AG08395 (cell line): ENCODE measurements at places on chromosomes 13 and 19.

- DNase-seq, result no peak
These were observed 84.7 kb downstream of the DLEU7 start for GRCh38 chr13:50758796-50759195.

DNA sequence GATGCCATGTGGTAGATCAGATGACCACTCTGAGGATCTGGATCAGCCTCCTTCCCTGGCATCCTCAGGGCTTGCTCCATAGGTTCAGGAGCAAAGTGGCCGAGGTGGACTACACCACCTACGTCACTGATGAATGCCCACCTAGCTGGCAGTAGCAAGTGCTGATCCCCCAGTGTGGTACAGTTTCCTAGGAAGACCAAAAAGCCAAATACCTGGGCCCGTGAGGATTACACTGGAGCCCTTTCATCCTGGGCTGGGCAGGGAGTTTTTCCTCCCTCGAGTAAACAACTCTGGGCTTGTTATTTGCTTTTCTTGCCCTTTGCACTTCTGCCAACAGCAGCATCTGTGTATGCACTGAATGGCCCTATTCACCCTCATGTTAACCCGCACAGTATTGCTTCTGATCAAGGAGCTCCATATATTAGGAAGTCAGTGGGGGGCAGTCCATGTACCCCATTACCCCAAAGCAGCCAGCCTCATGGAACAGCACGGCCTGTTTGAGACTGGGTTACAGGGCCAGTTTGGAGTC, 3.3 kb upstream of the MYADM start:
- DNase-seq, result no peak

- DNase-seq, result no peak
These were observed 6.1 kb downstream of the SMG9 start for GRCh38 chr19:43748685-43749084.

DNA sequence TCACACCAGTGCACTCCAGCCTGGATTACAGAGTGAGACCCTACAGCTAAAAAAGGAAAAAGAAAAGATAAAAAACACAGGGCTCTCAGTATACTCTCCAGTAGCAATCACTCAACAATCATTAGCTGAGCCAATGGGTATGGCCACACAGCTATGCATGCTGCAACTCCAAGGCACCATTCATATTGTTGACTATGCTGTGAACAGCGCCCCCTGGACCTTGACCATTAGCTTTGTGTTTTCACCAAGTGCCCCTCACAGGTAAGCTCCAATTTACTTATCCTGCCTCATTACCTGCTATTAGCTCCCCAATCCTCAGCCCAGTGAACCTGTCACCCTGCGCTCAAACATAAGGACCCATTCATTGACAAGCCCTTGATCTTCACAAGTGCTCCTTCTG, 35.8 kb downstream of the ZIC5 start:
- DNase-seq, result no peak

DNA sequence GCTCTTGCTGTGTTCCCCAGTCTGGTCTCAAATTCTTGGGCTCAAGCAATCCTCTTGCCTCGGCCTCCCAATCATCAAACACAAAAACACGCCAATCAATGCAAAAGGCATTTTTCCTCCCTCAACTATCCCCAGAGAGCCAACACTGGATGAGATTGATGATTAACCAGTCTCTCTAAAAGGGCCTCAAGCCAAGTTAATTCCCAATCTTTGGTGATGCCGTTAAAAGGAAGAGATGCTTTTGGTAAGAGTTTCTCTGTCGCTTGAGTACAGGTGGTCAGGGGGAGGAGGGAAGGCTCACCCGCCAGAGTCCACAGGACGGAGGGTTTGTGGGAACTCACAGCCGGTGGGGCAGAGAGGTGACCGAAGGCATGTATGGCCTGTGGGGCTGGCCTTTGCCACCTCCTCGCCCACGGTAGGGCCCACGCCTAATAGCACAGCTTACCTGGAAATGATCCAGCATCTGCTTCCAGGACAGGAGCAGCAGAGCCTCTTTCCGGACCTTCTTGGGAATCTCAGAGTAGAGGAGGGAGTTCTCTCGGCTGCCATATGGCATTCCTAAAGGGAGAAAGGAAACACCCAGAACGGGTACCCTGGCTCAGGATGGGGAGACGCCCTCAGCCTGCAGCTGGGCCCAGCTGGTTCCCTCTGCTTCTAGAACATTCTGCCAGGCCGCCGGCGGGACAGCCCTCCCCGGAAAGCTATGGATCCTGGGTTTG, 18.1 kb downstream of the DPP9 start:
- DNase-seq, result no peak

DNA sequence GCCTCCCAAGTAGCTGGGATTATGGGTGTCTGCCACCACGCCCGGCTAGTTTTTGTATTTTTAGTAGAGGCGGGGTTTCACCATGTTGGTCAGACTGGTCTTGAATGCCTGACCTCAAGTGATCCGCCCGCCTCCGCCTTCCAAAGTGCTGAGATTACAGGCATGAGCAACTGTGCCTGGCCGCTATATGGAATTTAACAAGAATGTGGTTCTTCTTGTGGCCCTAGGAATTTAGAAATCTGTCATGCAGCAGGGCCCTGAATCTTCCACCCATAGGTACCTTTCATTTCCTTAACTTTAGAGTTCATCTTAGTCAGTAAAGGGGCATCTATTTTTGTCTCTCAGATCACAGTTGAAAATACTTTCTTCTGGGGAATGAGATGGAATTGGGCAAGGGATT, 25.6 kb upstream of the NDFIP2 start:
- no peak for DNase-seq

DNA sequence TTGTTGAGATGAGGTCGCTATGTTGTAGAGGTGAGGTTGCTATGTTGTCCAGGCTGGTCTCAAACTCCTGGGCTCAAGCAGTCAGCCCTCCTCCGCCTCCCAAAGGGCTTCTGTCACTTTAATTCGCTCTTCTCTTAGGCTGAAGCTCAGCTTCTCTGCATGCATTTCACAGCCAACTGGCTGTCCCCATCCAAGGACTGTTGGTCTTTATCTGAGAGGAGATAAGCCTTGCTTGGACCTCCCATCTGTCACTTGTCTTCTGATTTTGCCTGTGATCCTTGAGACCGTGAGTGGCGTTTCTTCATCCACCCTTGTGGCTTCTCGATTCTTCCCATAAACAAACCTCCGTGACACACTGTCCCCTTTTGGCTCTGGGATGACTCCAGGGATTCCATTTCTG, 24.4 kb downstream of the CERS1 start:
- DNase-seq, result no peak

- DNase-seq, result no peak
These were observed 175.2 kb downstream of the TDRD3 start for GRCh38 chr13:60572003-60572798.

DNA sequence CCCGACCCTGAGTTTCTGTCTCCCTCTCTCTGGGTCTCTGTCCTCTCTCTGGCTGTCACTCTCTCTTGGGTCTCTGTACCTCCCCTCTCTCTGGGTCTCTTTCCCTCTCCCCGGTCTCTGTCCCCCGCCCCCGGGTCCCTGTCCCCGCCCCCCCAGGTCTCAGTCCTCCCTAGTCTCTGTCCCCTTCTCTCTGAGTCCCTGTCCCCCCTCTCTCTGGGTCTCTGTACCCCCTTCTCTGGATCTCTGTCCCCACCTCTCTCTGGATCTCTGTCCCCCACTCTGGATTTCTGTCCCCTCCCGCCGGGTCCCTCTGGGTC, 2.3 kb upstream of the FTL start:
- no peak for DNase-seq

DNA sequence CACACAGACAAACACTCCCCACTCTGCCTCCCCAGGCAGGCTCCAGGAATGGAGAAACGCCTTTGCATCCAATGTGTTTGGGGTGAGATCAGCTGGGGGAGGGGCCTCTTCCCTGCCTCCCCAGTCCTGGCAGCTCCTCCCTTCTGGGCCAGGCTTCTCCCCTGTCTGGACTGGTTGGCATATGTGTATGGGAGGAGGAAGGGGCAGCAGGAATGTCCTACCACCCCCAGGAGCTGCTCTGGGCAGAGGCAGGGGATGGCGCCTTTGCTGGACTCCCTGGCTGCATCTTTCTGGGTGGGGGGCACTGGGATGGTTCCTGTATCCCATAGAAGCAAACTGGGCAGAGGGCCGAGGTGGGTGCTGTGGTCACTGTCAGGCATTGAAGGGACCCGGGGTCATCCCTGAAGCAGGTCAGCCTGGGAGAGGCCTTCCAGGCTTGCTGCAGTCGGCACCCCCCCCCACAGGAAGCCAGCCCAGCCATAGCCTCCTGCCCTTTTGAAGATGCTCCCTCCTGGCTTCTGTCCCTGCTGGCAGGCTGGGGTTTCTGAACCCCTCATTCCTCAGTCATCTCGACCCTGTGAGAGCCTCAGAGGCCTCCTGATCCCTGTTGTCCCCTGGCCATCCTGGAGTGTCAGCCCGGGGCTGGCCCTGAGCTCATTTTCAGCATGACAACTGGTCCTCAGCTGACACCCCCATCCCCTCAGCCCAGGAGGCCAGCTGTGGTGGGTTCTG, 21.2 kb upstream of the SLC7A10 start:
- no peak for DNase-seq

GRCh38 chr19:33788676-33789075, 8.0 kb upstream of the KCTD15 start:
- no peak for DNase-seq

DNA sequence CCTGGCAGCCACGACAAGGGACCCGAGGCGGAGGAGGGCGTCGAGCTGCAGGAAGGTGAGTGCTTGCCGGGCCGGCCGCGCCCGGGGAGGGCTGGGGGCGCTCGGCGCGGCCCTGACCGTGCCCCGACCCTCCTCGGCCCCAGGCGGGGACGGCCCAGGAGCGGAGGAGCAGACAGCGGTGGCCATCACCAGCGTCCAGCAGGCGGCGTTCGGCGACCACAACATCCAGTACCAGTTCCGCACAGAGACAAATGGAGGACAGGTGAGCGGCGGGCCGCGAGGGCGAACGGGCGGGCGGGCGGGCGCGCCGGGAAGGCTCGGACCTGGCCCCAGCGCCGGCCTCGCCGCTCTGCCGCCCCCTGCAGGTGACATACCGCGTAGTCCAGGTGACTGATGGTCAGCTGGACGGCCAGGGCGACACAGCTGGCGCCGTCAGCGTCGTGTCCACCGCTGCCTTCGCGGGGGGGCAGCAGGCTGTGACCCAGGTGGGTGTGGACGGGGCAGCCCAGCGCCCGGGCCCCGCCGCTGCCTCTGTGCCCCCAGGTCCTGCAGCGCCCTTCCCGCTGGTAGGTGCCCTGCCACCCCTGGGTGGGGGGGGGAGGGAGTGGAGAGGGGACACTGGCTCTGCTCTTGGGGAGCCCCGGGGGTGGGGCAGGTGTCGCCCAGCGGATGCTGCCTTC, 816 bp downstream of the USF2 start:
- DNase-seq, result peak; percentile 72

GRCh38 chr19:982567-983170, 1.5 kb upstream of the WDR18 start:
- DNase-seq, result peak; percentile 92

DNA sequence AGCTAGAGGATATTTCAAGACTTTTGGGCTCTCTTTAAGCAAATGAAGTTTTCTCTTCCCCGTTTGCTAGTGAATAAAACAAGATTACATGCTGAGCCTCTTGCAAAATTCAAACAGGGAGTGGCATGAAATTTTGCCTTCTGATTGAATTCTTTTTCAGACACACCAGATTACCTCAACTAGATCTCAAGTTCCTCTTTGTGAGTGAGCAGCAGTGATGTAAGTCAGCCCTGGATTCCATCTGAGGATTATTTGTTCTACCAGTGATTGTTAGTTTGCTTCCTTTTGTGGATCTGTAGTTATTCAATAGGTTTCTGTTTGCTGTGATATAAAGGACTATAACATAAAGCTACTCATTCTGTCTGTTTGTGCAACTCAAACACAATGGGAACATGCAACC, 407.7 kb downstream of the LMO7 start:
- DNase-seq, result no peak

- DNase-seq, result no peak
These were observed 1.5 kb downstream of the STARD13 start for GRCh38 chr13:33284031-33284430.

GRCh38 chr19:38361633-38362075, 12.7 kb upstream of the PSMD8 start:
- DNase-seq, result peak; percentile 85

- no peak for DNase-seq
These were observed 9.9 kb upstream of the ZNF14 start for GRCh38 chr19:19742773-19743172.

GRCh38 chr19:3982701-3983541, 2.3 kb downstream of the EEF2 start:
- DNase-seq, result peak; percentile 60

- DNase-seq, result no peak
These were observed 2.0 kb upstream of the SPACA6 start for GRCh38 chr19:51691074-51691583.

GRCh38 chr13:65054277-65054676, 2175.9 kb downstream of the PCDH9 start:
- DNase-seq, result no peak

GRCh38 chr13:43876366-43876765, 3.2 kb downstream of the CCDC122 start:
- no peak for DNase-seq

GRCh38 chr13:46383383-46383782, 3.7 kb downstream of the RUBCNL start:
- no peak for DNase-seq

DNA sequence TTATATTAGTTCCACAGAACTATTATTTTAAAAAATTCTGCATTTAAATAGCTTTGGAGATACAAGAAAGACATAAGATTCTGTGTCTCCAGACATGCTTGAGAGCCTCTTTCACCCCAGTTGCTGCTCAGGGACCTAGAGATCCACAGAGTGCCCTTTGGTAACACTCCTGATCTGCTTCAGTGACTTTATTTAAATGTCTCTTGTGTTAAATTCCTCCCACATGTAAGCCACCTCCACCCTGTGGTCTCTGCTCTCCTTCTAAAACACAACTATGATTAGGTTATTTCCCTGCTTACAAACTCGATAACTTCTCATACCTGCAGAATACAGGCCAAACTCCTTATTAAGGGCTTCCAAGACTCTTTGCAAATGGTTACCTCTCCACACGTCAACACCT, 141.0 kb downstream of the RFC3 start:
- no peak for DNase-seq

DNA sequence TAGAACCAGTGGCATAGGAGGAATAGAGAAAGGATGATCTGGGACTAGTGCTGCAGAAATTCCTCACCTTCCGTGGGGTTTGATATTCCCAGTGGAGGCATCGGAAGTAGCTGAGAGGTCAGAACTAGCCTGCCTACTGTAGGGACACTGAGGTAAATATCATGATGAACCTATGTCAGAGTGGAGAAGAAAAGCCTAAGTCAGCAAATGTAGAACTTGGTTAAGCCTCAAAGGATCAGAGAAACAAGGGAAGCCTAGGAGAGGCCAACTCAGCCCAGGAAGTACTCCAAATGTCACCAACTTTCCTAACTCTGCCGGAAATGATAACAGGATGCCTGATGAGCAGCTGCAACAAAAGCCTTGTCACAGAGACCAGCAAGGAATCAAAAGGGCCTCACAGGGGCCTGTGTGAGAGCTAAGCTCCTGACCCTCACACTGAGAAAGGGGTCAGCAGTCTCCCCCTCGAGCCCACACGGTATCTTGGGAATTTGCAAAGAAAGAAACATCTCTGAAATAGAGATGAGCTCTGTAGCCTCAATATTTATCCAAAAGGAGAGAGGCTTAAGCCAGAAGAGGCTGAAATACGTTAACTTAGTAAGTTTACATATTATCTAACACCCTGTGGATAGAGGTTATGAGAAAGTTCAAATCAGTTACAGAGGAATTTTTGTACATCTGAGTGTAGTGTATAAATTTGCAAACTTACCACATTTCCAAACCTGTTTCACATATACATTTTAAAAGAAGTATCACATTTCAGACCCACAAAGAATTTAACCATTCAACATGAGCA, 1064.3 kb downstream of the DIAPH3 start:
- no peak for DNase-seq
